ENCODE measurements at places on chromosomes 4 and X. TPM values are rescaled to one million over a fixed set of nuclear protein-coding genes. Genes with fewer than 3 reads are reported as not detected.

PLXNB3 gene
- total RNA-seq, result 0.51 TPM

DNA sequence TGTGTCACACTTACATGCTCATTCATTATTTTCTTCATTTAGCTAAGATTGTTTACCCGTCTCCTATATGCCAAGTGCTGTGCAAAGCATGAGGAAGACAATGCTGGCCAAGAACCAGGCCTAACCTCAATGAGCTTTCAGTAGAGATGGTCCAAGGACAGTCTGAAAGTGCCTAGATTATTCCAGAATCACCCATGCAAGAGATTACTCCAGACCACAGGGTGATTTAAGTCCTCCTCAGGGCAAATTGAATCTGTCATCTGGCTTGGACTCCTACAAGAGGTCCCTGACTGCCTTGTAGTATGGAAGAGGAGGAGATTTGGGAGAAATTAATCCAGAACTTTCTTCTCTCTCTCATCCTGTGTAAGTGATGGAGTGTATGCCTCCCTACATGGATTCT lies 99.4 kb upstream of the NDP start:
- DNase-seq, result no peak

GRCh38 chrX:39144323-39144722 lies 343.1 kb downstream of the MID1IP1 start:
- DNase-seq, result no peak

- DNase-seq, result no peak
These were observed 17.4 kb downstream of the C4orf51 start for GRCh38 chr4:145697332-145697731.

DNA sequence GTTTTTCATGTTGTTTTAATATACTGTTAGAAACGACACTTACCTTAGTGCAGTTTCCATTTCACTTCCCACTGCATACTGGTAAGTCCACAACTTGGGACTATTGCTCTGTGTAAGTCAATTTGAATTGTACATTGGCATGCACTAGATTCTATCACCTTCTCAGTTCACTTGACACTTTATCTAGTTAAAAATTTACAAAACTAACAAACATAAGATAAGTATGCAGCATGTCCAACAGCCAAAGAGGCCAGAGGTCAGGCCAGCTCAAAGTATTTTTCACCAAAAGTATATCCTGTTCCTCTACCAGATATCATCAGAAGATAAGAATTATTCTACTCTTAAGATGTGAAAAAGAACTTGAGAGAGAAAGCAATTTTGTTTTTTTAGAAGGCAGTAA lies 75.9 kb downstream of the QRFPR start:
- no peak for DNase-seq

DNA sequence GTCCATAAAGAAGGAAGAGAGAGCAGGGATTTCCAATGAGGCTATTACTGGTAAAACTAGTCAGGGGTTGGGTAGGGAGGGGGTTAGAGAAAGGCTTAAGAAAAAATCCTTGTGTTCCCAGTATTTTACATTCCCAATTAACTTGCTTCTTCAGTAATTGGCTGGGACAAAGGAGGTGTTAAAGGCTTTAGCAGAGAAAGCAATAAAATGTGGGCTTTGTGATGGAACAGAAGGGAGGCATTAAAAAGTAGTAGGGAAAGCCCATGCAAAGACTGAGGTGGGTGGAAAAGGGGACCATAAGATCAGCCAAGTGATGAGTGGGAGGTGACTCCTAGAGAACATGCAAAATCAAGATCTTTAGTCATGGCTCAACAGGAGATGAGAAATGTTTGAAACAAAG lies 1467.2 kb downstream of the RPA4 start:
- DNase-seq, result no peak
